ENCODE measurements at places on chromosomes 4 and X. TPM values are rescaled to one million over a fixed set of nuclear protein-coding genes. Genes with fewer than 3 reads are reported as not detected.

The UGT2B17 gene
- total RNA-seq: not detected

The MAPK10 gene
- total RNA-seq: 0.52 TPM

The GAGE12E gene
- total RNA-seq: not detected

- no peak overlapping the region for H3K27ac ChIP-seq
- no peak overlapping the region for H3K4me3 ChIP-seq
- H3K4me1 ChIP-seq: peaks cover 5% of the 10 kb centered on the region
- no peaks in the 10 kb centered on the region for H3K27me3 ChIP-seq
These were observed 53.9 kb downstream of the BCOR start for GRCh38 chrX:40043895-40044294.

- no peak for DNase-seq
- H3K4me1 ChIP-seq: no peaks in the 10 kb centered on the region
- no peak overlapping the region for H3K27ac ChIP-seq
- no peak overlapping the region for H3K4me3 ChIP-seq
These were observed 2.3 kb downstream of the TCEAL5 start for GRCh38 chrX:103274284-103274683.

- no peak overlapping the region for H3K4me3 ChIP-seq
- peaks cover 12% of the 10 kb centered on the region for H3K4me1 ChIP-seq
- no peaks in the 10 kb centered on the region for H3K36me3 ChIP-seq
- no peaks in the 10 kb centered on the region for H3K27me3 ChIP-seq
- DNase-seq: no peak
These were observed 2.6 kb upstream of the OTUD4 start for GRCh38 chr4:145183023-145183422.

DNA sequence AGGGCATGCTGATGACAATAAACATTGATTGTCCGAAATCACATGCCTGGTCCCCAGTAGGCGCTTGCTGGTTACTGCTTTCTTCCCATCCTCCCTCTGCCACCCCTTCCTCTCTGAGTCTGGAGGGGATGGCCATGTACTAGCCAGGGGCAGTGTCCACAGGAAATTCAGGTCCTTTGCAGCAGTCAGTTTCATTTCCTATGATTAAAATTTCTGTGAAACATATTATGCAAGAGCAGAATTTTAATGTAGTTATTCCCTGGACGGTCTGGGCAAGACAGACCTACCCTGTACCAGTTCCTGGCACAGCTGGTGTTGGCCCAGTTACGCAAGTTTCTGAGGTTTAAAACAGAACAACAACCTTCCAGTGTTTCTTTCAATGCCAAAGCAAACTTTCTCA is 28.2 kb upstream of the TLR2 start:
- no peak for DNase-seq
- no peak overlapping the region for H3K27ac ChIP-seq
- no peaks in the 10 kb centered on the region for H3K27me3 ChIP-seq
- H3K4me3 ChIP-seq: no peak overlapping the region

DNA sequence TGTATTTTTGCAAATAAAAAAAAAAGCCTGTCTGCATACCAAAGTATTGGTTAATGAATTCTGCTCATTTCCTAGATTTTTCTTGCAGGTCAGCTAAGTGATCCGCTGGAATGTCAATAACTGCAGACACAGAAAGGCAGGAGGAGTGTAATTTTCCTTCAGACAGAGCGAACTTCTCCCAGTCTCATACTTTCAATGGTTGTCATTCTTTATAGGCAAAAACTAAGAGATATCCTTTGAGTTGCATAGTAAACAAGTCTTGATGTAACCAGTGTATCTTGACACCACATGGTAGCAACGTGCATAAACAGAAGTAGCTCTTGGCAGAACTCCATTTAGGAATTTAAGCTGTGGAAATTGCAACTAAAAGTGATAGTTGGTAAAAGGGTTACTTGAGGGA is 8.2 kb downstream of the CAPN6 start:
- no peak overlapping the region for H3K4me3 ChIP-seq
- no peaks in the 10 kb centered on the region for H3K4me1 ChIP-seq
- no peak overlapping the region for H3K27ac ChIP-seq
- no peaks in the 10 kb centered on the region for H3K36me3 ChIP-seq
- H3K27me3 ChIP-seq: 0 out of 2 replicates have a peak, but pooled peaks cover 20% of the 10 kb centered on the region
- no peak for DNase-seq

DNA sequence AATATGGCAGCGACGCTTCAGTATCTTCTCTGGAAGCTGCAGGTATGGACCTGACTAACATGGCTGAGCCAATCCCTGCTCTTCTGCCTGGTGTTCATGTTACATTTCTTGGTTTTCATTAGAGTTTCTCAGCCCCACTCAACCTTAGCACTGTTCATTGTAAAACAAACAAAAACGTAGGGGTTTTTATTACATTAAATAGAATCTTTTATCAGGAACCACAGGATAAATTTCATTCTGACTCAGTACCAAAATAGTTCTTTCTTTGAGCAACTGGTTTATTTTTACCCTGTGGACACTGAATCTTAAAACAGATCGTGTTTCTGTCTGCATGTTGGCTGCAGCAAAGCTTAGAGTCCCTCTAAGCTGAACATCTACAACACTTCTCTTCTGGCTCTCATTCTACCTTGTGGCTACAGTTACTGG is 27.1 kb downstream of the FHIP1A start:
- no peaks in the 10 kb centered on the region for H3K27me3 ChIP-seq
- no peaks in the 10 kb centered on the region for H3K4me1 ChIP-seq
- H3K4me3 ChIP-seq: no peak overlapping the region
- no peak overlapping the region for H3K27ac ChIP-seq

GRCh38 chr4:6749340-6750171 is 33.0 kb upstream of the KIAA0232 start:
- peak; percentile 36 for DNase-seq
- peaks cover 28% of the 10 kb centered on the region for H3K4me1 ChIP-seq
- H3K27ac ChIP-seq: peak overlapping the region; percentile 5
- no peak overlapping the region for H3K4me3 ChIP-seq

DNA sequence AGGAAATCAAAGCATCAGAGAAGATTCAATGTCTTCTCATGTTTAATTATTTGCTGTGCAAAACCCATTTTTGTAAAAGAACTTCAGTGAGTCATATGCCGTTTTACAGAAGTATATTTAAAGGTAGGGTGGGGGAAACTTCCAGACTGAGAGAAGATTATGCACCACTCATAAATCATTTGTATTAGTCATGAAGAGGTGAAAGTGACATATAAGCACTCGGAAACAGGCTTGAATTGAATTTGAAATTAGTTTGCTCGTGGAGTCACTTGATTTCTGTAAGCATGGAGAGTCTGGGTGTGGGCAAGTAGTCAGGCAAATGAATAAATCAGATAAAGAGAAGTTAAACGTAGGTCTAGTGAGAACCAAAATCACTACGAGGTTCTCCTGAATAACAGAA is 335.1 kb downstream of the ANK2 start:
- H3K36me3 ChIP-seq: no peaks in the 10 kb centered on the region
- H3K4me1 ChIP-seq: peaks cover 35% of the 10 kb centered on the region
- DNase-seq: peak; percentile 42
- no peaks in the 10 kb centered on the region for H3K27me3 ChIP-seq

Data from HCT116 (cell line).